ENCODE measurements at places on chromosomes 2 and 18. TPM values are rescaled to one million over a fixed set of nuclear protein-coding genes. Genes with fewer than 3 reads are reported as not detected.

ATP6V1B1 gene
- not detected for polyA plus RNA-seq

UGT1A10 gene
- not detected for polyA plus RNA-seq

GBX2 gene
- not detected for polyA plus RNA-seq

METTL5 gene
- polyA plus RNA-seq = 132 TPM

DNMT3A gene
- polyA plus RNA-seq = 8.1 TPM

REEP1 gene
- not detected for polyA plus RNA-seq

SEH1L gene
- polyA plus RNA-seq = 26.9 TPM

- DNase-seq = no peak
Measured at GRCh38 chr2:3059141-3059925, 318.3 kb downstream of the EIPR1 start.

GRCh38 chr2:33366473-33366872 is 110.0 kb upstream of the RASGRP3 start:
- no peak for DNase-seq

GRCh38 chr2:50650403-50650810 is 381.5 kb downstream of the NRXN1 start:
- no peak for DNase-seq

GRCh38 chr2:6724605-6725140 is 141.0 kb downstream of the CMPK2 start:
- no peak for DNase-seq

DNA sequence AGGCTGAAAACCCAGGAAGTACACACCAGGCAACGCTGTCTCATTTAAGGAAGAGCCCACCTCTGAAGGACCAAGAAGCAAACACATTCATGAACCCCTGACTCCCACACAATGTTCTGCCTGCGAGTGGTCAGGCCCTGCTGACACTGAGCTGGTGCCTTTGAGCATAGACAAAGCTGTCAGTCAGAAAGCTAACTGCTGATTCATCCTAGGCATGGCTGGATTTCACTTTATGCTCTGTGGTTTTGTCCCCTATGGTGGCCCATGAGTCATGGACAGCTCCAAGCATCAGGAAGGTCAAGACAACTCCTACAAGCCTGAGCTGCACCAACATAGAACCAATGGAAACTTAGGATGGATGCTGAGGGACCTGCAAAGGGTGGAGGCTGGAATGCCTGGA is 78.9 kb downstream of the UXS1 start:
- no peak for DNase-seq

DNA sequence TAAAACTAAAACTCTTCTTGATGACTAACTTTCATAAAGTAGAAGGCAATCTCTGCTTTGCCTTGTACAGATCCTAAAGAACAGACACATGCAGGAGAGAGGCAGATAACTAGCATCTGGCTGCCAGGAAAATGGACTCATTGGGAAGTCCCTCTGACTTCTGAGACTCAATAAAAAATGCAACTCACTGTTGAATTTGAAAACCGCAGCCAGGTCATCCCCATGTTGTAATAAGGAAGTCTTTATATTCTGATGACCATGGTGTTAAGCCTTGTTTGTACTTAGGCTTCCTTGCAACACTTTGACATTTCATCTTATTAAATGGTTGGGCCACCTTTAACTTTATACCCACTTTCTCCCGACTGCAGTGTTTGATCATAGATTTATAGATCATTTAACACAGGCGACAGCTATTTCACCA is 375.1 kb upstream of the KCNH7 start:
- no peak for DNase-seq

DNA sequence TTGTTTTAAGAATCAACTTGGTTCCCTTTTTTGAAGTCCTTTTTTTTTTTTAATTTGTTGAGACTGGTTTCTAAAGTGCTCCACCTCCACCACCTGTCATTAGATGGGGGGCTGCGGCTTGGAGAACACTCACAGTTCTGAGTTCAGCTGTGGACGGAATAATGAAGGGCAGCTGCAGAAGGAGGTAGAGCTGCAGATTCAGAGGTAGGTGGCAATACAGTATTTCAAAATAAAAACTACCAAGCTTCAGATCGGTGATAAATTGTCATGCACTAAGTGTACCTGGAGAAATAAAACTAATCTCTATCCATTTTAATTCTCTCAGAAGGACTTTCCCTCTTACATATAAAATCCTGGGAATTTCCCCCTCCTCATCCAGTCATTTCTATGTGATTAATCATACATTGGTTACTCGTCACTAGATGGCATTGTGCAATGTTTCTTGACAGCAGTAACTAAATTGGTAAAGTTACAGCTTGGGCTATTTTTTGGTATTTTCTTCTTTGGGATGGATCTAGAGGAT is 81.1 kb upstream of the SLC39A10 start:
- DNase-seq = peak; percentile 30

DNA sequence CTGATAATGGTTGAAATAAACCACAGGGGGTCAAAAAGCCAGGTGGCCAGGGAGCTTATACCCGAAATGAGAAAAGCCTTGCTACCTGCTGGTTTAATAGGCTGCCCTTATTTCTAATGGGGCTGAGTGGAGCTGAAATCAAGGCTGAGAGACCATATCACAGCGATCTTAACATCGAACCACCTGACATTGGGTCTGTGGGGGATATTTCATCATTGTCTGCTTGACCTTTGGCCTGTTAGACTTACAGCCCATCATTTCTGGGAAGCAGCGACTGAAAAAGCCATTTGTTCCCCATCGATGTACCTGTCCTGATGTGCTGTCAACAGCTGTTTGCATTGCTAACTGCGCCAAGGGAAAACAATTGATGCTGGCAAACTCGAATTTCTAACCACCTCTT is 199.7 kb upstream of the SLC14A2 start:
- no peak for DNase-seq

- no peak for DNase-seq
Measured at GRCh38 chr18:8750954-8751415, 45.6 kb downstream of the MTCL1 start.

GRCh38 chr2:75157435-75157834 is 41.9 kb downstream of the TACR1 start:
- no peak for DNase-seq

GRCh38 chr2:99380376-99381010 is 43.3 kb downstream of the EIF5B start:
- DNase-seq = no peak

- DNase-seq = no peak
Measured at GRCh38 chr2:231422056-231422455, 26.5 kb downstream of the B3GNT7 start.

- DNase-seq = no peak
Measured at GRCh38 chr2:236498369-236498768, 71.3 kb upstream of the ACKR3 start.

DNA sequence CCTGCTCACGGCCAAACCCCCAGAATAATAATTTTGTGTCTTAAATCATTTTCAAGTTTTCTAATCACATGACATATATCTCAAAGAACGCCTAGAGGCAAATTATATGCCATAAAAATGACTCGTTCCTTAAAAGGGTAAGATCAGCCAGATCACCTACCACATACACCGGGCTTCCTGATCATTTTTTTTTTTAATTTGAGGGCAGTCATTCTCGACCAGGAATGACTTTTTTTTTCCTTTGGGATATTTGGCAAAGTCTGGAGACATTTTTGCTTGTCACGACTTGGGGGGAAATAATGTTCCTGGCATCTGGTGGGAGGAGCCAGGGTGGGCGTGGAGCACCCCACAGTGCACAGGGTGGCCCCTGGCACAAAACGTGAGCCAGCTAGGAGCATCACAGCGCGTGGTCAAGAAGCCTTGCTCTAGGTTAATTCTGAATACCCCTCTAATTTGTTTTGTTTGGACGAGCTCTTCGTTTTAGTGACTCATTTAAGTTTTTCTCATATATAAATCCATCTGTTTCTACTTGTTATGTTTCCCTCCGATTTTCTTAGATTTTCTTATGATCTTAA is 94.9 kb downstream of the TWIST2 start:
- no peak for DNase-seq
